ENCODE measurements at places on chromosomes 1 and 21.

DNA sequence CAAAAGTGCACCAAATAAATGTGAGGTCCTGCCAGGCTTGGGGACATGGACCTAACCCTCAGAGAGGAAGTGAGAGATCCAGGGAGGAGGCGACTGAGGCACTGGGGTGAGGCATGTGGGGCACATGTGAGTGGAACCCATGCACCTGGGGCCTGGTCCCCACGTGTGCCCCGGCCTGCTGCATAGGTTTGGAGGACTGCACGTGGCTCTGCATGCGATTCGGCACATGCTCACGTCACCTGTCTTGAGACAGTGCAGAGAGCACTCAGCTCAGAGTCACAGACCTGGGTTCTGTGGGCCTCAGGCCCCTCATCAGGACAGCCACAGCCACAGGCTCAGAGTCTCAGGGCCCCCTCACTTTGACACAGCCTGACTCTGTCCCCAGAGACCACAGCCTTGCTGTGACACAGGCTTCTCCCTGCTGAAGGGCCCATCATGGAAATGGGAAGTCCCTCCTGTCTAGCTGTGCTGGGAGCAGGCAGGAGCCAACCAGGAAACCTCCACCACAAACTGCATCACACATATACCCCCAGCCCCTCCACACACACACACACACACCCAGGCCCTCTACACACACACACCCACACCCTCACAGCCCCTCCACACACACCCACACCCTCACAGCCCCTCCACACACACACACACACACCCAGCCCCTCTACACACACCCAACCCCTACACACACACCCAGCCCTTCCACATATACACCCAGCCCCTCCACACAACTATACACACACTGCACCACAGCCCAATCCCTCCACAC is 48.2 kb downstream of the SLC9A1 start:
- no peak for DNase-seq

- no peak for DNase-seq
Measured at GRCh38 chr1:3452866-3453175, 1.6 kb upstream of the ARHGEF16 start.

DNA sequence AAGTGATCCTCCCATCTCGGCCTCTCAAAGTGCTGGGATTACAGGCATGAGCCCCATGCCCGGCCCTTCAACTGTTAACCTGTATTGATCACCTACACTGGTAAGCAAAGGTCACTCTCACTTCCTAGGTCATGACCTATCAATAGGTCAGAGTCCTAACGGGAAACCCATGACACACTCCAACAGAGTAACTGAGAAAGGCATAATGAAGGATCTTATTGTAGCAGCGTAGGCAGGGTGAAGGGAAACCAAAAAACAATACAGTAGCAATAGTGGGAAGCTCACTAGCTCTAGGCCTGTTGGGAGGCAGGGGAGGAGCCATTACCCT is 19.5 kb upstream of the IFNAR1 start:
- no peak for DNase-seq

DNA sequence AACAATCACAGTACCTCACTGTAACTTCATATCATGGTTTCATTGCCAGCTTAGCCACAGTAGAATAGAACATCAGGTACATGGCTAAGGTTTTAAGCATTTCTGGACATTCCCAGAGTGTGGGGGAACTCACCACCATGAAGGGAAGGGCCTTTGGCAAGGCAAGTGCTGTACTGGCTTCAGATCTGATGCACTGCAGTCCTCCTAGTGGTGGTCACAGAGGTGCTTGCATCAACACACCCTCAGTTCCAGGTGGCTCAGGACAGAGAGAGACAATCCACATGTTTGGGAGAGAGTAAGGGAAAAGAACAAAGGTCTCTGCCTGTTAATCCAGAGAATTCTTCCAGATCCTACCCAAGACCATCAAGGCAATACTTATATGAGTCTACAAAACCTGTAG is 528.4 kb upstream of the RGS18 start:
- DNase-seq = no peak

GRCh38 chr1:22953740-22954141 is 18.9 kb downstream of the LACTBL1 start:
- DNase-seq = no peak

- no peak for DNase-seq
Measured at GRCh38 chr1:93614541-93614940, 67.1 kb downstream of the BCAR3 start.

DNA sequence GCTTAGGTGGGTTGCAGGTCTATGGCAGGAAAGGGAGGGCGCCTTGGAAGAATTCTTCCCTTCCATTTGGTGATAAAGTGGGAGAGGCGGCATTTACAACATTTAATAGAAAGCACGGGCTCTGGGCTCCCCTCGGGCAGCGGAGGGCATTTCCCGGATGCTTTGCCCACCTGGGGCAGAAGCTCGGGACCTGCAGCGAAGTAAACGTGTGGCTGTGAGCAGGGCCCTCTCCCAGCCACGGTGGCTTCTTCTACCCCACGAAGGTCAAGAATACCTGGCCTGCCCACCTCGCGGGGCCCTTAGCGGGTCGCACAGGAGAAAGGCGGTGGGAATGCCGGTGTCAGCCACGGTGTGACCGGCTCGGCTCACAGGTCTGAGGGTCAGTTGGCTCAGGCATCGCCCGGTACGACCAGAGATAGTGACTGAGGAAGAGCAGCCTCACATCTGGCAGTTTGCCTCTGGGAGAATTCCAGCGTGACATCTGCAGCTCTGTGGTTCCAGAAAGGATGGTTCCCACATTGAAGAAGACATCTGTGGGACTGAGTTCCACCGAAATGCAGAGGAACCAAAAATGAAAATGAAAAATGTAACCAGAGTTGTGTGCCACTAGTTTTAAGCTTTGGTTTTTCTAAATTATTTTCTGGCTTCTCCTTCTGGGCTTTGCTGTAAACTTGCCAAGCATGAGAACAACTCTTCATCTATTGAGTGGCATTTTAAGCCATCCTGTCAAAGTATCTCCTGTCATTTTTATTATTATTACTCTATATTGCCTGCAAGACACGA is 720 bp upstream of the F3 start:
- no peak for DNase-seq

- DNase-seq = no peak
Measured at GRCh38 chr1:187336441-187337168, 507.9 kb downstream of the PLA2G4A start.

- no peak for DNase-seq
Measured at GRCh38 chr1:14606632-14607031, 8.1 kb downstream of the KAZN start.

All from stimulated activated CD4-positive, alpha-beta T cell treated with anti-CD3 and anti-CD28 coated beads, Interleukin-1b, Interleukin-23, amount 100 ng/mL, for 4 hours (primary cell).